ENCODE measurements at places on chromosomes 13 and 19. TPM values are rescaled to one million over a fixed set of nuclear protein-coding genes. Genes with fewer than 3 reads are reported as not detected.

Gene SERPINE3
- not detected for total RNA-seq

Gene LIM2
- 5.9 TPM for total RNA-seq

DNA sequence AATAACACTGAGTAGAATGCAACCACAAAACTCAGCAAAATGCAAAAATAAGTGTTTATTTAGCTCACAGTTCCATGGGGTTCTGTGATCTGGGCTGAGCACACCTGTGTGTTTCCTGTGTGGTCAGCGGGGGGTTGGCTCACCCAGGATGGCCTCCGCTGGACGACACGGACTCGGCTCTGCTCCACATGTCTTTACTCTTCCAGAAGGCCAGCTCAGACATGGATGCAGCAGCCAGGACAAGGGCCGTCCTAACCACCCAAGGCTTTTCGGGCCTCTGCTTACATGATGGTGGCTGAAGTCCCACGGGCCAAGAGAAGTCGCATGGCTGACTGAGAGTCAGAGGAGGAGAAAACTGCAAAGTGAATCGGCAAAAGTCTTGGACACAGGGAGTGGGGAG is 153.5 kb upstream of the IRS2 start:
- no peaks in the 10 kb centered on the region for H3K36me3 ChIP-seq
- H3K4me1 ChIP-seq, result no peaks in the 10 kb centered on the region
- H3K27ac ChIP-seq, result no peak overlapping the region
- DNase-seq, result no peak
- no peak overlapping the region for H3K4me3 ChIP-seq

DNA sequence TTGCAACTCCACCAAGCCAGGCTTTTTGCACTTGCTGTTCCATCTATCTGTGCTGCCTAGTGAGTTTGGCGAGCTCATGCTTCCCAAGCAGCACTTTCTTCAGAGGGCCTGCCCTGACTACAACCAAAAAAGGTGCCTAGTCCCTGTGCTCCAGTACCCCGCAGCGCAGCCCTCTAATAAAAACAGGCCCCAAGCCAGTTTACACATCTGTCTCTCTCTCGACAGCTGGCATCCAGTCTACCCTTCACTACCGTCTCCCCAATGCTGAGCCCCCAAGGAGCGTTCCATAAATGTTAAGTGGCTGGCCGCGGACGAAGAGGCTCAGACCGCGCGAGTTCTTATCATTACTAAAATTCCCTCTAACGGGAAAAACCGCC is 512 bp downstream of the MED4 start:
- no peaks in the 10 kb centered on the region for H3K36me3 ChIP-seq
- no peaks in the 10 kb centered on the region for H3K27me3 ChIP-seq
- H3K4me1 ChIP-seq, result peaks cover 12% of the 10 kb centered on the region

- H3K4me1 ChIP-seq, result peaks cover 12% of the 10 kb centered on the region
- DNase-seq, result peak; percentile 65
- H3K27me3 ChIP-seq, result no peaks in the 10 kb centered on the region
- peak overlapping the region; percentile 92 for H3K4me3 ChIP-seq
- H3K36me3 ChIP-seq, result peaks cover 4% of the 10 kb centered on the region
These were observed 759 bp downstream of the RB1 start for GRCh38 chr13:48304143-48304876.

Measured in natural killer cell (primary cell).